Stimulated activated CD4-positive, alpha-beta T cell treated with anti-CD3 and anti-CD28 coated beads, Interleukin-4, amount 100 ng/mL, for 4 hours (primary cell): ENCODE measurements at places on chromosomes 13 and 19.
A peak's percentile ranks its signal among the peaks of the same experiment; 100 is the strongest.

- no peak for DNase-seq
Measured at GRCh38 chr13:60227158-60227557, 63.4 kb upstream of the DIAPH3 start.

DNA sequence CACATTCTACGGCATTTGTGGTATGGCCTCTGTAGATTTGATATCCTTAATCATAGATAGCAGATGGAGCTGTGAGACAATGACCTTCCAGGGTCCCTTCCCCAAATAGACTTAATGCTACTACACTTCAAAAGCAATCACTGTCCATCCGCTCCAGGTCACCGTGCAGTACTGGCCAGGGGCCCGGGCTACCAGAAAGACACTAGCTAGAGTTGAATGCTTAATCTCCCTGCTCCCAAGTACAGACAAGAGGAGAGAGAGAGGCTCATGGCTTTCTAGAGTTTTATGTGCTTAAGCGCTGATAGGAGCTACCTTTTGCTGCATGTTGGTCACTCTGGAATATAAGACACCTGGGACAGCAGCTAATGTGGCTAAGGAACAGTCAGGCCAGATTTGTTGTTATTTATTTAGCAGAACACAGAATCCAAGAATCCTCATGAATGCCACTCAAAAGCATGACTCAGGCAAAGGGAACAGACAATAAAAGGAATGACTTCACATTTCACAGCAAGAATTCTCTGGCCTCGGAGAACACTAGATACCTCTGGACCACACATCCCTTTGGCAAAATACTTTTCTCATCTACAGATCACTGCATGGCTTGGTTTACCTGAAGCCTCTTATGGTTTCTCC, 165.0 kb downstream of the LACC1 start:
- DNase-seq: no peak

DNA sequence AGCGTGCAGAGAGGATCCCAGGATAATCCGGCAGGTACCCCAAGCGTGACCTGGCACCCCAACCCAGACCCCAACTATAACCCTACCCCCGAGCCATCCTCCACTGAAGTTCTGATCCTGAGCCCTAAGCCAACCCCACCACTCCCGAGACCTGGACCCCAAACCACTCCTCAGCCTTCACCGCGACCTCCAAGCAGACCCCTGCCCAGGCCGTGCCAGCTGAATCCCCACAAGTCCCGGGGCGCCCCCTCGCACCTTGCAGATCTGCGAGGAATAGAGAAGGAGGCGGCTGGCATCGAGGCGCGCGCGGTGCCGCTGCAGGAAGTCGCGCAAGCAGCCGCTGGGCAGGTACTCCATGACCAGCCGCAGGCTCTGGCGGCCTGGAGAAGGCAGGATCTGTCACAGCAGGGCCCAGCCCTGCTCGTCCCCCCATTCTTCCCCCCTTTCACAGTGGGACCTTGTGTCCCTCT, 10.1 kb upstream of the INSL3 start:
- no peak for DNase-seq

DNA sequence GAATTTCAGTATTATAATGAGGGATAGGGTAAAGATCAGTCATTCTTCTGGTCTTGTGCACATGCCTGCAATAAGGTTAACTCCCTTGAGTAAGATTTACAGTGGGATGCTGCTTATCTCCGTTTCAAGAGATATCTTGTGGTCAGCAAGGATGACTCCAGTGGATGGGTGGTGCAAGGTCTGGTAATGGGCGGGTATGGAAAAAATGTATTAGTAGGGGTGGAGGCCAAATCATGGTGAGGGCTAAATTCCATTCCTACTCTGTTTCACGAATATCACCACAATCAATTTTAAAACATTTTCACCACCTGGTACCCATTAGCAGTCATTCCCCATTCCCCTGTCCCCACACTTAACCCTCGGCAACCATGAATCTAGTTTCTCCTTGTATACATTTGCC, 40.6 kb downstream of the CCDC122 start:
- DNase-seq: no peak

DNA sequence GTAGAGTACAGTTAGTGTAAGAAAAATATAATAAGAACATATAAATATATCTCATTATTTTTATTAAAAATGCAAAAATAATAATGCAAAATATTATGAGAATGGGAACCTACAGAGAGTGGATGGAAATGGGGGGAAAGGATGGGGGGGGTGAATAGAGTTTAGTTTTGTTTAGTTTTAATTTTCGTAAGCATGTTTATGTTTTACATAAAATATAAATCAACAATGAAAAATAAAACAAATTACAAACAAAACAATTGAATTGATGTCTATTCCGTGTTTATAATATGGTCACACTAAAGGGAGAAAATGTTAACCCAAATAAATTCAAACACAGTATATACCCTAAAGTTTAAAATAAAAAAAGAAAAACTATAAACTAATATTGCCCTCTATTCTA, 1717.4 kb upstream of the SPRY2 start:
- DNase-seq: no peak

DNA sequence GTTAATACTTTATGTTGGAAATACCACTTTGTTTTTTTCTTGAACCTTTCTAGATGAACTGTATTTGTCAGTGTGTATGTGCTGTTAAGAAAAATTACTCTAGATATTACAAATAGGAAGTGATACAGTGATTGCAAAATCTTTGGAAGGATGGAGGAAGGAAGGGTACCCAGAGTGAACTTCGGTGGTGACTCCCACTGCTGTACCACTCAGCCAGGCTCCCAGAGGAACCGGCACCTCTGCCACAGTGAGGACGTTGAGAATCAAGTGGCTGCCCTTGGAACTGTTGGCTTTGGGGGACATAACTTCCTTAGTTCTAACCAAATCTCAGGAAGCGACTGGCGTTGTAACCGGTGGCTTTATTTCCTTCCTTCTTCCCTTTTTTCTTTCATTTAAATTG, 184.7 kb downstream of the PCCA start:
- DNase-seq: no peak

DNA sequence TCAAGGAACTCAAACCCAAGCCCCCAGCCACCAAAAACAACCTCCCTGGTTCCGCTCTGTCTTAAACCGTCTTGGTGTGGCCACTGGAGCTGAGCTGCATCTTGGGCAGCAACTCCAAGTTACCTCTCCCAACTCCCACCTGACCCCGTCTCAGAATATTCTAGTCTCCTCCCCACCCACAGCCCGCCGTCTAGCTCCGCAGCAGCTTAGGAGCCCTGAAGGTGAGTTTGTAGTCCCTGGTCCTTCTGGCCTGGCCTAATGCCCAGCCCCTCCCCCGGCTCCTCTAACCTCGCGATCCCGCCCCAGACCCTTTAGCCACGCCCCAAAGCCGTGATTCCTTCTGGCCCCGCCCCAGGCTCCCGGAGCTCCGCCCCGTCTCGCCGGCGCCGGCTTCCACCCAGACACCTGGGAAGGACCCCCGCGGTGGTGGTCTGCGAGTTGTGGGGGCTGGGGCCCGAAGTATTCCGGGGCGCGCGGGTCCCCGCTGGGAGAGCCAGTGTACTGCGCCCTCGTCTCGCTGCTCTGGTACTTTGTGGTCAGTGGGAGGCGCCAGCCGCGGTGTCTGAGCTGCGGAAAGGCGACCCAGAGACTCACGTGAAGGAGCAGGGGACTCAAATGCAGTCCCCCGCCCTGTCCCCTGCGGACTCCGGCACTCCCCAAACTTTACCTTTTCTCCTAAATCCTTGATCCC, 2.5 kb upstream of the LHB start:
- peak; percentile 52 for DNase-seq

DNA sequence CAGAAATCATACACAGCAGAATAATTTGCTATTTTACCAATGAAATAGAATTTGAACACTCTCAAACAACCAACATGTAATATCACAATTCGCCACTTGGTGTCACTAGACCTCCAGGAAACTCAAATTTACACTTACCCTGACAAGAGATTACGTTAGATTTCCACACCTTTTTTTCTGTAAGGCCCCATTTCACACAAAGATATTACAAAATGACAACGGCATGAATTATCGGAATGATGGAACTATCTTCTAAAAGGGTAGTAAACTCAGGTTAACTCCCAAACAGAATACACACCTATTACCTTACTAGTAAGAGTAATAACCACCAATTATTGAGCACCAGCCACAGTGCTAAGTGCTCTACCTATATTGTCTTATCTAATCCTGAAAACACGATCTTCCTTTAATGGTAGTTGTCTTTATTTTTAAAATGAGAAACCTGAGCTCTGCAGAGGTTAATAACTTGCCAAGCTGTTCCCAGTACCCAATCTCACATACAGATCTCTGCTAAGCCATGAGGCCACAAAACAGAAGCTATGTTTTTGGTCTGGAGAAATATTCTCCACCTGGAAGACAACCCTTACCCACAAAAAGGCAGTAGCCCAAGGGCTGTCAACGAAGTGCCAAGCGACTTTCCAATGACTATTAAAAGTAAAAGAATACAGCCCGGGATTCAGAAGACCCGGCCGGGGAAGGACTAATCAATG, 152.4 kb downstream of the DCLK1 start:
- DNase-seq: no peak

DNA sequence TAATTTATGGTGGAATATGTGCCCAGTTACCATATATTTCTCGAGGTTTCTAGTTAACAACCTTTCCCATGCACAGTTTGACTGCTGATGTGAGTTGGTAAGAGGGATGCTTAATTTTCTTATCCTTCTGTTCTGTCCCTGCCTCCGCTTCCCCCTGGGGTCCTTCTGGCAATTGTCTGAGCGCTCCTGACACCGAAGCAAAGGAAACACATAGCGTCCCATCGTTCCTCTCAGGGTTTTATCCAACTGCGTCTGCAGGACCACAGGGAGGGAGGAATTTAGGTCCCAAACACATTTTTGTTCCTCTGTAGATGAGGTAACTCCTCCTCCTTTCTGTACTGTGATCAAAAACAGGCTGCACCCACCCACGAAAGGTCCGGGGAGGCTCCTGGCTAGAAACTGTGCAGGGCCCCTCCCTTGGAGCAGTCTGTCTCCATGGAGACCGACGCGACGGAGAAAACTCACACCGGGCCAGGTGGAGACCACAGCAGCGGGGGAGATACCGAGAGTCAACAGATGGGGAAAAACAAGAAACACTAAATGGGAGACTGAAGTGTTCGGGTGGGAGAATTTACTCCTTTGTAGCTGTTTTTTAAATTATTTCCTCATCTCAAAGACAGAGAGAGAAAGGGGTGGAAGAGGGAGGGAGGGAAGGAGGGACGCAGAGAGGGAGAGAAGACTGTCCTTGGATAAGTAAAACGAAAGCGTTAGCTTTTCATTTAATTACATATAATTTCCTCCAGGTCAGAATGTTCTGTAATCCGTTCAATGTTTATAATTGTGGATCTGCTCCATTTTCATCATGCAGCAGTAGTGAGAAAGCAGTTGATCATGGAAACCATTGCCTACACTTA, 191.8 kb upstream of the NBEA start:
- no peak for DNase-seq

DNA sequence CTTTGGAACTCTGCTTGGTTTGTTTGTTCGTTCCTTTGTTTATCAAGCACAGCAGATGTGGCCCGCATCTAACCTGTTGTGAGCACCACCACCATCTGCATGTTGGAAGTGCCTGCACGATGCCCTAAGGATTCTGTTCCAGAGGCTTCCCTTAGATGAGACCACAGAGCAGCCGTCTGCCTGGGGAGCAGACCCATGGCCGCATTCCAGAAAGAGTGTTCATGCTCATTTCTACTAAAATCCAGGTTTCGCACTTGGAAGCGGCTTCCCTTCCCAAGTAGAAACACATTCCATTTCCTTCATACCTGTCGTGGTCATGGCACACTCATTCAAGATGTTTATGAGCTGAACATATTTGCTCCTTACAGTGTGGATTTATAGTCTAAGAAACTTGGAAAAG, 27.2 kb downstream of the COL4A2 start:
- no peak for DNase-seq

DNA sequence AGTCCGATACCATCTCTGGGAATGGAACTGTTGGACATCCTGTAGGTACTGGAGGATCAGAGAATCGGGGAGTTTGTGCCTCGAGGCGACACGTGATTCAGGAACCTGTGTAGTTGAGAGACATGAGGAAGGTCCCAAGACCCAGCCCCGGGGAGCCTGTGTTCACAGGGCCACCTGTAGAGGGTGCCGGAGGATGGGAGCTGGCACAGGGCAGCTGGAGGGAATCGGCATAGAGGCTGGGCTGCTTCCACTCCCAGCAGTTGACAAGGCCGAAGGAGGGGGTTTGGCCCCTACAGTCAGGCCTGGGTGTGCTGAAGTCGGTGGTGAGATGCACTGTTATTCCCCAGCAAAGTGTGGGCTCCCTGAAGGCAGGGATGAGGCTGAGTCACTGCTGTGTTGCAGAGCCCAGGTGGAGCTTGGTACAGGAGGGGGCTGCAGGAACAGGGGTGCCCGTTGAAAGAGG, 2.5 kb upstream of the ISYNA1 start:
- no peak for DNase-seq

GRCh38 chr13:50715402-50716146, 127.9 kb downstream of the DLEU7 start:
- DNase-seq: no peak

DNA sequence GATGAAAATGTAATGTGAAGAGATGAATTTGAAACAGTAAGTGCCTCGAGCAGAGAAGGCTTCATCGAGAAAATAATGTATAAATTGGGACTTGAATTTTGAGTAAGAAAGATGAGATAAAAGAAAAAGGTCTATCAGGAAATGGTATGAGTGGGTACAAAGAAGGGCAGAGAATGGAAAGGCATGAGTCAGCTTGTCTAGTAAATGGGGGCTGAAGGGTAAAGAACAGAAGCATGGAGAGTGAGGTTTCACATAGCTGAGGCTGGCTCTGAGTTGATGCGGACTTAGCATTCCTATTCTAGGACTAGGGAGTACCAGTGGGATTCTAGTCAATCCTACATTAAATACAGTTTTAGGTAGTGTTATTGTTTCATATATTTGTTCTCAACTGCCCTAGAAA, 85.8 kb downstream of the ZC3H13 start:
- no peak for DNase-seq

GRCh38 chr19:17052439-17052838, 22.8 kb downstream of the HAUS8 start:
- no peak for DNase-seq

- no peak for DNase-seq
Measured at GRCh38 chr13:114062754-114063153, 69.7 kb downstream of the RASA3 start.

GRCh38 chr13:26847281-26847680, 86.7 kb upstream of the GPR12 start:
- no peak for DNase-seq

DNA sequence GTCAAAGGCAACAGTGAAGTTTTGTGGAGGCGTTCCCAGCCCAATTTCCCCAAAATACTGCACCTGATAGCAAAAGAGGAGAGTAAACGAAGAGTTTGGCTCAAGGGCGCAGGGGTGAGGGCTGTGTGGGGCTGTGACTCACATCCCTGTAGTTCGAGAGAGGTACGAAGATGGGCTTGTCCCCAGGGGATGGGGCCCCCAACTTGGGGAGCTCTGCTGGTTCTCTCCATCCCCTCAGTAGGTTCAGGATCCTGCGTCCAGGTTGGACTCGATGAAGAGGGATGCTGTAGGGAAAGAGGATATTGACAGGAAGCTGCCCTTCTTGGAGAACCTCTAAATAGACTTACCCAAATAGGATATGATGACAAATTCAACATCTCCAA, 3.4 kb downstream of the NAPSA start:
- DNase-seq: no peak

GRCh38 chr13:35159041-35159440, 217.0 kb downstream of the NBEA start:
- no peak for DNase-seq

GRCh38 chr13:38850868-38851626, 139.6 kb downstream of the STOML3 start:
- DNase-seq: no peak
